ENCODE measurements at places on chromosomes 4 and X.
A peak's percentile ranks its signal among the peaks of the same experiment; 100 is the strongest.

DNA sequence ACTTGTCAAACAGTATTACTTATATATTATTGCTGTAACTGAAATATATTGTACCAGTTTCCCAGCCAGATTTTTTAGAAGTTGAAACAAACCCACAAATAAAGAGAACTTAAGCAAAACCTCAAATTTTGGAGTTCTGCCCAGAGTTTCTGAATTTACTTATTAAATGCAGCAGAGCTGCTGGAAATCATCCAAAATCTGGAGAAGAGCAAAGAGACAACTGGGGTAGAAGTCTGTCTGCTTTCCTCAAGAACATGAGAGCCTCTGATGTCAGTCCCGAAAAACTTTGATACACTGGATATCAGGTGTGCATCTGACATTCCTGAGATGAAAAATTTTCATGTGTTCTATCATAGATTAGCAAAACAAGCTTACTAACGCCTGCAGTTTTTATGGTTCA, 325.9 kb downstream of the NR3C2 start:
- DNase-seq, result peak; percentile 81

DNA sequence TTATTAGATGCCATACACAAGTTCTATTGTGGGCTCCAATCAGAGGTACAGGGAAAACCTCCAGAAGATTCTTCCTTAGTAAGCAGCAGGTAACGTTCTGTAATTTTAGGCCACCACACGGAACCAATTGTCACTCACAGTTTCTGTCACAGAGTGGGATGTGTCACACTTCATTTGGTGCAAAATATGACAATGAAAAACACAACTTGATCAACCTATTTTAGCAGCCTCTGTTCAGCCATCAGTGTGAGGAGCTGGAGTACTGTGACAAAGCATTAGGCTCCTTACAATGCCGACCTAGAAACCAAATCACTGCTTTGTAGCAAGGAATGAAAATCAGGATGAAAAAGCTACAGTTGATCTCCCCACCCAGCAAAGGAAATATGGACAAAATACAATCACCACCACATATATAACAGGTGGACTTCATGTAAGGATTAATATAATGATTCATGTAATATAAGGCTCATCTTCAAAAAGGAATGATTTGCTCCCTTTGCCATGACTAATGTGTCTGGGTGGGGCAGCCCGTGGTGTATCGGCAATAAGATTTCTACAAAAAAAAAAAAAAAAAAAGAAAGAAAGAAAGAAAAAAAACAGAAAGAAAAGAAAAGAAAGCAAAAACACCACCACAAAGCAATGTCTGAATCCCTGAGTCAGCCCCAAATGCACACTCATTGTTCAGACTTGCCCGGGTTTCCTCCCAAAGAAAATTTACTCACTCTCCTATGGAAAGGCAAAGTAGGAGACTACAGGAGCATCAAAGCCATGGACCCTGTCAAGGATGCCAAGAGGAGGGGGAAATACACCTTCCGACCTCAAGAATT, 36.0 kb downstream of the SLC9A7 start:
- no peak for DNase-seq

DNA sequence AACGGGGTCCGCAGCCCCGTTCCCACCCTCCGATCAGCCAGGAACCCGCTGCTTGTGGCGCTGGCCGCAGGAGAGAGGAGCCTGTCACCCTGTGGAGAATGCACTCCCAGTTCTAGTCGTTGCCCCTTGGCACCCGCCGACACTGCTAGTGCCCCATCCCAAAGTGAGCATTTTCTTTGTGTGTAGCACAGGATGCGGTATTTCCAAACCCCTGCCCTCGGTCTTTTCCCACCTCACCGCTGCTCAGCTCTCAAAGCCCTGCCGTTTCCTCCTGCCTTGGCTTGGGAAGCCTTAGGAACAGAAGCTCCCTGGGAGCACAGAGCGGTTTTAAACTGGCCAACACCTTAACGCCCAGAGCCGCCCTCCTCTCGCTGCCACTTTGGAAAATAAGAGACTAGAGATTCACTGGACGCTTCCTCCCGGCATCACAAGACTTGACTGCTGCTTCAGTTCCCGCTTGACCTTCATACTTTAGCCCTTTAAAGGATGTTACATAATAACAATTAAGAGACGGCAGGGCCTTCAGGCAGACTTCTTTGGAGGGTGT, 772 bp downstream of the CYP4V2 start:
- DNase-seq, result peak; percentile 29

DNA sequence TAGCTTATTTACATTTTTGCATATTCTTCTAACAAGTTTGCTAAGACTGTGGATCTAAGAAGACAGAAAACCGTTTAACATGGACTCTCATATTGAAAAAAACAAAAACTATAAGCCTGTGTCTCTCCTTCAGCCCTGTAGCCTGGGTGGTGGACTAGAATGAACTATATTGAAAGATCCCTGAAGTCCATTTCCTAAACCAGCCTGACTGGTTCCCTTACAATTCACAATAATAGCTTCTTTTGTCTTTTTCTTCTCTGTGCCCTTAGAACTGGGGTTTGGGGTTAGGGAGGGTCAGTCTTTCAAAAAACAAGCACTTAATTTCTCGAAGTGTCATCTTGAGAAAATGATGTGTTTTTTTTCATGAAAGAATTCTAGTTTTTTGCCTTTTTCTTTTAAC, 59.0 kb downstream of the GSTCD start:
- no peak for DNase-seq

GRCh38 chrX:118215346-118215745, 98.7 kb upstream of the KLHL13 start:
- no peak for DNase-seq

GRCh38 chr4:42547805-42548204, 109.1 kb downstream of the ATP8A1 start:
- no peak for DNase-seq

- no peak for DNase-seq
Measured at GRCh38 chr4:81207828-81208227, 7.2 kb downstream of the PRKG2 start.

- DNase-seq, result no peak
Measured at GRCh38 chr4:78596111-78596742, 44.7 kb downstream of the ANXA3 start.

DNA sequence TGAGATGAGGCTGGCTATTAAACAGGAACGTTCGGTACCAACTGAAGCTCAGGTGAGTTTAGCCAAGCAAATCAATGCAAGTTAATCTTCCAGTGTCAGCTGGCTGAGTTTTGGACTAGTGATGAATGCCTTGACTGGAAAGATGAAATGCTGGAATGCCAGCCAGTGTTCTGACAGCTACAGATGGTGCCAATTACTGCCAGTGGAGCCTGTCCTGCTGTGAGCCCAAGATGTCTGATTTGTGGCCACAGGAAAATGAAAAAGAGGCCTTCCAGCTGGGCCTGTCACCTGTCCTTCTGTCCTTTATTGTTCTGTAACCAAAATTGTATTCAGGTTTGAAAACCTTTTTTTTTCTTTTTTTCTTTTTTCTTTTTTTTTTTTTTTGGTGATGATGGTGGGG, 223.1 kb downstream of the AFF2 start:
- no peak for DNase-seq

DNA sequence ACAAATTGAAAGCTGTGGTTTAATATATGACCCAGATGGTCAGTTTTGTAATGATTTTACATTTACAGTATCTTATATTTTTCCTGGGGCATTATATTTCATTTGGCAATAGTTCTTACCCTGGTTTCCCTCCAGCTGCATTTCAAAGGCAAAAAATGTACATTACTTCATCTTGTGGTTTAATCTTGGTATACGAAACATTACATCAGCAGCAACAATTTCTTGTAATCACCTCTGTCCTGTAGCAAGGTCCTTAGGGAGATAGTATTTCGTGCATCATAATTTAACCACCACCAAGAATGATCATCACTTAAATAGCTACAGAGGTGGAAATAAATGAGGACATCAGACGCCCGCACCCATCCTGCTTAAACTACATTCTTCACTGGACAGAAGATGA, 48.8 kb downstream of the HS6ST2 start:
- DNase-seq, result no peak

DNA sequence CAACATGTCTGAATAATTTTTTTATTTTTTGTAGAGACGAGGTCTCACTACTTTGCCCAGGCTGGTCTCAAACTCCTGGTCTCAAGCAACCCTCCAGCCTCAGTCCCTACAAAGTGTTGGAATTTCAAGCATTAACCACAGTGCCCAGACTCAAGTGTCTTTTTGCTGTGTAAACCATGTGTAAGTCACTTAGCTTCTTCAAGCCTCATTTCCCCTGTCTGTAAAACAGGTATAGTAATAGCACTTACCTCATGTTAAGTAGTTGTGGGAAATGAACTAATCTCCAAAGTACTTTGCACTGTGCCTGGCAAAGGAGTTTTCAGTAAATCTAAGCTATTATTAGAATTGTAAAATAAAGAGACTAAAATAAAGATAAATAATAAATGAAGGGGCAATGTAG, 35.7 kb downstream of the STBD1 start:
- DNase-seq, result no peak

DNA sequence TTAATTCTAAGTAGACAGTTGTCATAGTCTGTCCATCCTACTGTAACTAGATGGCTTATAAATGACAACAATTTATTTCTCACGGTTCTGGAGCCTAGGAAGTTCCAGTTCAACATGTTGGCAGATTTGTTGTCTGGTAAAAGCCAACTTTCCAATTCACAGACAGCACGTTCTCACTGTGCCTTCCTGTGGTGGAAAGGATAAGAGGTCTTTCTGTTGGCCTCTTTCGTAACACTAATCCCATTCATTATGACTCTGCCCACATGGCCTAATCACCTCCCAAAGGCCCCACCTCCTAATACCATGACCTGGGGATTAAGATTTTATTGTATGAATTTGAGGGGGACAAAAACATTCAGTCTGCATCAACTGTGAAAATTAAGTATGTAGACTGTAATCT, 83.2 kb downstream of the GALNTL6 start:
- no peak for DNase-seq

- DNase-seq, result no peak
Measured at GRCh38 chr4:86757468-86757867, 91.7 kb downstream of the SLC10A6 start.

DNA sequence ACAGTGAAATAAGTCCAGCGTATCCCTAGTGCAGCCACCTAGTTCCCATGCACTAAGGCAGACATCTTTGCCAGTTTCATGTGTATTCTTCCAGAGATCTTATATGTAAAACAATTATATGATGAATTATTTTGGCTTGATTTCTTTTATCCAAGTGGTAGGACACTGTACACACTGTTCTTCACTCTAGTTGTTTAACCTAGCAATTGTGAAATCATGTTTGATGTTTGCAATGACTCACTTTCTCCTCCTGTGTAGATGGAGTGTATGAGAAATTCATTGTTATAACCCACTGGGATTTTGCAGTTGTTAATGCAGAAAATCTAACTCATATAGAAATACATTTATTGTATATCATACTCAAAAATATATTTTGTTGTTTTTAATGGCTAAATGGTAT, 17.5 kb upstream of the TBC1D1 start:
- DNase-seq, result no peak

- no peak for DNase-seq
Measured at GRCh38 chr4:89497517-89498308, 190.1 kb upstream of the GPRIN3 start.

GRCh38 chrX:39840581-39841093, 257.1 kb downstream of the BCOR start:
- no peak for DNase-seq

- DNase-seq, result no peak
Measured at GRCh38 chr4:148795156-148795864, 353.1 kb upstream of the NR3C2 start.

DNA sequence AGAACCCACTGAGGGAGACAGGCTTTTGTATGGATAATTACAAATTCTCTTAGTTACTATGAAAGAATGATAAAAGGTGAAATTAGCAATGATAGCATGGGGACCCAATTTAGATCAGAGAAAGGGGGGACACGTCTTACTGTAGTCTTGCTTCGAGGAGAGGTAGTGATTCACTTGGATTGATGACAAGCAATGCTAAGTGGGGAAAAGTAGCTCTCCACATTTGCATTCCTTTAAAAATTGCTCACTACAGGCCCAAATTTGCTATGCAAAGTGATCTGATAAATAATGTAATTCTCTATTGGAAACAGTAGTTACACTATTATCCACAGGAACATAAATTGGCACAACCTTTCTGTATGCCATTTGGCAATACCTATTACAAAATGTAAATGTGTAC, 42.5 kb upstream of the MAP3K15 start:
- DNase-seq, result no peak

DNA sequence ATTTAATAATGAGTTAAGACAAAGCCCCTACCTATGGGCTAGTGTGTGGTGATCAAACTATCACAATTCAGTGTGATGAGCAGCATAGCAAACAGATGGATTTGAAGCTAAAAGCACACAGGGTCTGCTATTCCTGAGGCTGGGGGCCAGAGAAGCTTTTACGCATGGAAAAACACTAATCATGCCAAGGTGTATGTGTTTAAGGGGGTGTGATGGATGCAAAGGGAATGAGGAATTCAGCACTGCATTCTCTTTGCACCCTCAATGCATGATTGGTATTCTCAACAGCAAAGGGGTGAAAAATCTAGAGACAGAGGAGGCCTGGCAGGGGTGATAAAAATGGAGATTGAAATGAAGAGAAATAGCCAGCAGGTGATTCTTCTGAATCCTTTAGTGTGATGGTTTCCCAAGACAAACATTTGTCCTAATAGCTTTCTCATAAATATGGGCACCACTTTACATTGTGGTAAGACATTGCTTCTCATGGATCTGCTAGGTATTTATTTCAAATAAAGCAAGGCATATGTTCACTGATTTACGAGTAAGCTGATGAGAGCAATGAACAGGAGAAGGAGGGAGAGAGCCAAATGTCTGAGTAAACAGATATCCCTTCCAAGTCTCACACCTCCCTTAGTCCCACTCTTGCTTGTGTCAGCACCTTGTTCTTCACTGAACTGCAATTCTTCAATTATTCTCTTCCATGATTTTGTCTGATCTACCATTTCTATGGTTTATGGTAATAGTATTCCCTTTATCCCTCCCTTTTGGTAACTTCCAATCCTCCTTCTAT, 15.7 kb downstream of the C1QTNF7 start:
- no peak for DNase-seq

- DNase-seq, result no peak
Measured at GRCh38 chrX:12021698-12022097, 116.6 kb upstream of the FRMPD4 start.

DNA sequence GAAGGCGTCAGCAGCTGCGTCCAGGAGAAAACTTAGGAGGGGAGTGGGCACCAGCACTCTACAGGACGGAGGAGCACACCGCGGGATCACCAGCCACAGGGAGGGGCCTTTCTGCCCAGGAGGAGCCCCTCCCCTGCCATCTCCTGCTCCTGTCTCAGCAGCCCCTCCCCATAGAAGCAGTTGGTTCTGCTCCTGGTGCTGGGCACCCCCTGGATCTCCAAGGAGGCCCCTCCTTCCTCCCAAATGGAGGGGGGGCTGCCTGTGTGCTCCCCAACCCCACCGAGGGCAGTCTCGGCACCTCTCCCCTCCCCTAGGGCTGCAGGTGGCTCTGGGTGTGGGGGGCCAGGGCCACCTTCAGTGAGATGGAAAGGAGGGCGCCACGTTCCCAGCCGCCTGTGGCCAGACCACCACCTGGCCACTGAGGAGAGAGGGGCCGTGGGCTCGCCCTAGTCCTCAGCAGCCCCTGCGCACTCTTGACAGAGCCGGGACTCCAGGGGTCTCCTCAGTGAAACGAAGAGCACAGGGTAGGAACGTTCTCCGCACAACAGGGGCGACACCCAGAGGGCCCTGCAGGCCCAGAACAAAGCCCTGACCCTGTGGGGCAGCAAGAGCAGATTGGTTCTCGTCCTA, 37.8 kb downstream of the CPLX1 start:
- DNase-seq, result no peak

GRCh38 chr4:38957893-38958292, 74.3 kb downstream of the TMEM156 start:
- no peak for DNase-seq
